ENCODE measurements at places on chromosomes 3 and 15.

DNA sequence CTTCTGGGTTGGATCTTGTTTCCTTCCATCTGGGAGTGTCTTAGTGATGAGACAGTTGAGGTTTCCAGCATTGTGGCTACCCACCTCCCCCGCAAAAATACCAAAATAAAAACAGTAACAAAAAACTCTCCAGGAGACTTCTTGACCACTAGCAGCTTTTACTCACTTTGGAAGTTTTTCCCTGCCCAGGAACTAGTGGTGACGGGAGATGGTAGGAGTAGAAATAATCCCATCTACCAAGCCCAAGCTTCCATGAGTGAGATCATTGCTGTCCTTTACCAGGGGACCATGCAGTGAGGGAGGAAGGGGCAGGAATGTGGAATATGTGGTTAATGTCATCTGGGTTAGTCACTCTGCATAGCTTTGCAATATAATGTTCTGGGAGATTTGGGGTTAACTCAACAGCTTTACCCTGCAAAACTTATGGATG lies 187.7 kb downstream of the ITPR1 start:
- no peak for ATAC-seq

DNA sequence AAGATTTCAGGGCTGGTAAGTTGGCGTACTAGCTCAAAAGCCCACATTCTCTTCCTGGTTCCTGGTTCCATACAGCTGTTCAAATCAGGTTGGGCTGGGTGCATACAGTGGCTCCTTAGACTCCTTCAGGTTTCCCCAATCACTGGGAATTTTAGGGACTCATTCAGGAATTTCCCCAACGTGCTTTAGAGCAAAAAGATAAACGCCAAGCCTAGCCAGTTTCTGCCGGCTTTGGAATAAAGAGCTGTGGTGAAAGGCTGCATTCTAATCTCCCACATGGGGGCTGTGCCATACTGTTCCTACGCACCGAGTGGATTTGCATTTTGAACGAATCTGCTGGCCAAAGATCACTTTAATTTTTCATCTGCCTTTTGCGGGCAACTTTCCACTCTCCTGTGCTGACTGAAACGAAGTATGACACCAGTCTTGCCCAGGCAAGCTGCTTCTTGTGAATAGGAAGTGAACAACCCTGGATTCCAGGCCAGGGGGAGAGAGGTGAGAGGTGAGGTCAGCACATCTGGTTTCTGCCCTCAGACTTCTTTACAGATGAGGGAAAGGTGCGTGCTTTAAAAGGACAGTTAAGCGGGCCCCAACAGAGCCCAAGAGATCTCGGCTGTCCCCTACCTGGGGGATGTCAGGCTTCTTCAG lies 184.2 kb upstream of the PDZRN3 start:
- no peak for ATAC-seq

GRCh38 chr3:189186101-189186500 lies 14.3 kb downstream of the TPRG1 start:
- ATAC-seq: no peak

GRCh38 chr3:8421267-8421666 lies 80.4 kb upstream of the LMCD1 start:
- peak; percentile 14 for ATAC-seq

- ATAC-seq: no peak
Observed at GRCh38 chr3:50327129-50327528, 894 bp downstream of the TUSC2 start.

DNA sequence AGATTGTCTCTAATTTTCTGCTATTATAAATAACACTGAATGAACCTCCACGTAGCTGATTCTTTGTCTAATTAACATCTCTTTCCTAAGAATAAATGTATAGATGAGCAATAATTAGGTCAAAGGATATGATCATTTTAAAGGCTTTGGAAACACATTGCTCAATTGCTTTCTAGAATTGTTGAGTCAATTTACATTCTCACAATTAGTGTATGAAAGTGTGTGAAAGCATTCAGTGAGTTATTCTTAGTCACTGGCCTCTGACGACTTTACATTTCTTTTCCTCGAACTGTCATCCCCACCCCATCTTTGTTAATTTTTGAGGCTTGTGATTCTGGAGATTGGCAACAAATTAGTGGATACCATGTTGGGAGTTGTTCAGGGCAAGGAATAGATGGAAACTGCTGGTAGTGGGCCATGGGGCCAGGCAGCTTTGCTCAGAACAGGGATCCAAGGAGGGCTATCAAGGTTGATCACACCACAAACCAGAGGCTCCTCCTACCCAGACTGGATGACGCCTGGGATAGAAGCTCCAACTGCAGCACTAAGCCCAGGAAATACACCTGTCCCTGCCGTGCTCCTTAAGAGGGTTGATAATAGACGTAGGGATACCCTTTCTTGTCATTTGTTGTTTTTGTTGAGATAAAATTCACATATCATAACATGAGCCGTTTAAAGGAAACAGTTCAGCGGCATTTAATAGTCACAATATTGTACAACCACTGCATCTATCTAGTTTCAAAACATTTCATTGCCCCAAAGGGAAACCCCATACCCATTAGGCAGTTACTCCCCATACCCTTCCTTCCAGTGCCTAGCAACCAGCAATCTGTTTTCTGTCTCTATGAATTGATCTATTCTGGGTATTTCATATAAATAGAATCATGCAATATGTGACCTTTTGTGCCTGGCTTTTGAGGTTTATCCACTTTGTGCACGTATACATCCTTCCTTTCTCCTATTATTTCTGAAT lies 27.9 kb downstream of the EIF1B start:
- peak; percentile 56 for ATAC-seq

DNA sequence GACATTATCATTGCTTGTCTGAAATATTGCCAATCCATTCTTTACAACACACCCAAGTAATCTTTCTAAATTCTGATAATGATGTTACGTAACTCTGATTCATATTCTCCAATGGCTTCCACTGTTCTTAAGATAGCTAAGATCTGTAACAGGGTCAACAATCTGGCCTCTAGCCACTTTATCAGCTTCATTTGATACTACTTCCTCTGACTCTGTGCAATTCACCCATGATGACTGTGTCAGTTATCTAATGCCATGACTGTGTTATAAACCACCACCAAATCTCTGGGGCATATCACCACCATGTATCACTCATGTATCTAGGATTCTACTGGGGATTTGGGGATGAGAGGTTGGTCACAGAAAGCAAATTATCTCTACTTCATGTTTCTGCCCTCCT lies 44.0 kb downstream of the CD200 start:
- no peak for ATAC-seq

GRCh38 chr3:14298442-14298841 lies 104.0 kb upstream of the SLC6A6 start:
- ATAC-seq: no peak

DNA sequence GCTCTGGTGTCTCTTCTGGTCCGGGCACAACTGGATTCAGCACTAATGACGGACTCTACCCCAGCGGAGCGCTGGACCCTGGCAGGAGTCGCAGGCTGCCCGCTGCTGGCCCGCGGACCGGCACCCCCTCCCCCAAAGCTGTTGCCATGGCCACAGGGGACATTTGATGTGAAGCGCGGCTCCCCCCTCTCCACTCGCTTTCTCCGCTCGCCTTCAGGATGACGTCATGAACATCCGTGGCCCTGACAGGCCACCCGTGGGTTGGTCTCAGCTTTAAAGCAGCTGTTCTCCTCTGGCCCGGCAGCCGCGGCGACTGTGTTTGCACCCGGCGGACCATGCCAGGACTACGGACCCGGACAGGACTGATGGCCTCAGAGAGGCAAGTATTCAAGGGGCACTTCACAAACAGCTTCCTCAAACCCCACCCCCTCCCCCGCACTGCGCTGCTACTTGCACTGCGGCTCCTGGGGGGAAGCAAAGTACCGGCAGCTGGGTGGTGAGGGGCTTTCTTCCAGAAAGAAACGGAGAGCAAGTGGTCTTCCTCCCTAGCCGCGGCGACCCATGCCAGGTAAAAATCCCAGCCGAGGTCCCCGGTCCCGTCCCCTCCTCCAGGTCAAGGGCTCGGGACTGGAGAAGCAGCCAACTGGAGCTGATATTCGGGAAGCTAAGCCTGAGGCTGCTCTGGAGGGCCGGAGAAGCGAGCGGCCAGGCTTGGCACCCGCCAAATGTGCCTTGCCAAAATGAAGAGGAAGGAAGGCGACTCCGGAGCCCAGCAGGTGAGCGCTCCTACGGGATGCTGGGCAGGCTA lies 16.6 kb upstream of the AEN start:
- ATAC-seq: no peak

DNA sequence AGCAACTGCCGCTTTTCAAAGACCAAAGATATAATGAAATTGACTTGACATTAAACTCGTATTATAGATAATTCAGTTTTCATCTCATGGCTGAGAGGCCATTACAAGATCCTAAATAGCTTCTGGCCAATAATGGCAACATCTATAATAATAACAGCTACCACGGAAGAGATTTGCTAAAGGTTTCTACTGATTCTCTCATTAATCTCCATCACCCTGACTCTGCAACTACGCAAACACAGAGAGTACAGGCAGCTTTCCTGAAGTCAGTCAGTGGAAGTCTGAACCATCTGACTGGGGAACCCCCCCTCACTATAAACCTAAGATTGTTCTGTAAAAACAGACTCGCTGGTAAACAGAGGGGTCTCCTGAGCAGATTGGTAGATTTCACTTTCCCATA lies 257.1 kb downstream of the MAGI1 start:
- ATAC-seq: no peak

DNA sequence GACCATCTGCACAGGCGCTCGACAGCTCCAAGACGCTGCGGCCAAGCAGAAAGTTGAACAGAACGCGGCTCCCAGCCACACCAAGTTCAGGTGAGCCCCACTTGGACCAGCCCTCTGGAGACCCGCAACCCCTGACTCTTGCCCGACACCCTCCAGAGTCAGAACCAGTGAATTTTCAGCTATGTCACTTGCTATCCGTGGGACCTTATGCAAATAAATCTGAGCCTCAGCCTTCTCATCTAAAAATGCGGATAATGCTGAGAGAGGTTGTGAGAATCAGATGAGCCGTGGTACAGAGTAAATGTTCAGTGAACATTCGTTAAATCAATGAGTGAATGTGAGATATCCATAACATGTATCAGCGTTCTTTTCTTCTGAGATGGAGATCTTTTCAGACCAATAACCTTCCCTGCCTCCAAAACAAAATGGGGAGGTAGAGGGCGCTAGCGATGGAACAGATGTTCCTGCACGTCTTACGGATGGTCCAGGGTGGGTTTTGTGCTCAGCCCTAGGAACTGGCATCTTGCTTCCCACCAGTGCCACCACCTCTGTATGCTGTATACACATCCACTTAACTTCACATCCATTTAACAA lies 524 bp downstream of the MRPS11 start:
- ATAC-seq: no peak
